Muscle of arm (tissue), 14 donors: ENCODE measurements at places on chromosomes 2 and 18. TPM values are rescaled to one million over a fixed set of nuclear protein-coding genes. Genes with fewer than 3 reads are reported as not detected.

Gene CPO
- polyA plus RNA-seq, result 0.31 TPM

Gene LYPD6
- 2.6 TPM for polyA plus RNA-seq

Gene ACKR3
- polyA plus RNA-seq, result 17.7 TPM

Gene ALPG
- not detected for polyA plus RNA-seq

Gene ORMDL1
- 52.3 TPM for polyA plus RNA-seq

Gene RNU2-63P
- polyA plus RNA-seq, result not detected

Gene CHRNA1
- polyA plus RNA-seq, result 195 TPM

Gene ACTR1B
- 45.1 TPM for polyA plus RNA-seq

Gene IL1B
- polyA plus RNA-seq, result 0.63 TPM

Gene CFAP65
- polyA plus RNA-seq, result not detected

Gene PPP1R1C
- polyA plus RNA-seq, result not detected

Gene NEB
- 929 TPM for polyA plus RNA-seq

Gene DLGAP1
- 2.3 TPM for polyA plus RNA-seq

Gene PXDN
- 180 TPM for polyA plus RNA-seq

Gene ABCG8
- 0.19 TPM for polyA plus RNA-seq

Gene BCS1L
- polyA plus RNA-seq, result 42.9 TPM

Gene PLCL1
- polyA plus RNA-seq, result 15.8 TPM

Gene SLC8A1
- 8.5 TPM for polyA plus RNA-seq

Gene CCNYL1
- 14.4 TPM for polyA plus RNA-seq

Gene HADHA
- polyA plus RNA-seq, result 224 TPM

Gene LAMA3
- polyA plus RNA-seq, result 11.9 TPM

Gene VSNL1
- polyA plus RNA-seq, result 6.5 TPM

Gene SLC14A1
- polyA plus RNA-seq, result 0.67 TPM

Gene PLEKHH2
- polyA plus RNA-seq, result 6.9 TPM

Gene DSG1
- not detected for polyA plus RNA-seq

Gene PCGF1
- 12.4 TPM for polyA plus RNA-seq

Gene VIL1
- 0.85 TPM for polyA plus RNA-seq

Gene SNRNP27
- 70.9 TPM for polyA plus RNA-seq

Gene IGFBP5
- 380 TPM for polyA plus RNA-seq

Gene UPP2
- polyA plus RNA-seq, result not detected

Gene CXCR1
- polyA plus RNA-seq, result not detected

Gene ANKRD30B
- 0.11 TPM for polyA plus RNA-seq

Gene LCT
- not detected for polyA plus RNA-seq

Gene RTKN
- polyA plus RNA-seq, result 32.5 TPM

Gene PRSS56
- polyA plus RNA-seq, result 0.62 TPM
